ENCODE measurements at places on chromosomes 13 and 19. TPM values are rescaled to one million over a fixed set of nuclear protein-coding genes. Genes with fewer than 3 reads are reported as not detected.

GRCh38 chr19:39474139-39474620, 6.5 kb upstream of the TIMM50 start:
- DNase-seq = peak; percentile 24

DNA sequence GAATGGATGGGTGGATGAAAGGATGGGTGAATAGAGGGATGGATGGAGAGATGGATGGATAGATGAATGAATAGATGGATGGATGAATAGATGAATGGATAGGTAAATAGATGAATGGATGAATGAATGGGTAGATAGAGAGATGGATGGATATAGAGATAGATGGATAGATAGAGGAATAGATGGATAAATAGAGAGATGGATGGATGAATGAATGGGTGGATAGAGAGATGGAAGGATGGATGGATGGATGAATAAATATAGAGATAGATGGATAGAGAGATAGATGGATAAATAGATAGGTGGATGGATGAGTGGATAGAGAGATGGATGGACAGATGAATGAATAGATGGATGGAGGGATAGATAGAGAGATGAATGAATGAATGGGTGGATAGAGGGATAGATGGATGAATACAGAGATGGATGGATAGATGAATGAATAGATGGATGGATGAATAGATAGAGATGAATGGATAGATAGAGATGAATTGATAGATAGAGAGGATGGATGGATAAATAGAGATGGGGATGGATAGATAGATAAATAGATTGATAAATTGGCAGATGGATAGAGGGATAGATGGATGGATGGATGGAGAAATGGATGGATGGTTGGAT, 106.7 kb upstream of the SOX1 start:
- DNase-seq = no peak

DNA sequence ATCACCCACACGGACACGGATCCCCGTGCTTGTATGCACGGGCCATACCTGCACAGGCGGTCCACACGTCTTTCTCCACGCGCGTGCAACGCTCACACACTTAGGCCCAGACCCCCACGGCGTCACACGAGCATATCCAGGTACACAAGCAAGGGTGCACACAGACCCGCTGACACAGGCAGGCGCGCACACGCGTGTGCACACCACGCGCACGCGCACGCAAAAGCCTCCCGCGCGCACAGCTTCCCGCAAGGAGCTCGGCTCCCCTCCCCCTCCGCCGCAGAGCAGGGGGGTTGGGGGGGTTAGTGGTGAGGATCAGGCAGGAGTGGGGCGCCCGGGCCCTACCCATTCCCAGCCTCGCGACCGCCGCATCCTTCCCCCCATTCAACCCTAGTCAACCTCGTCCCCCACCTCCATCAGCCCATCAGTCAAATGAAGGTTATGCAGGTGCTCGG, 407 bp downstream of the RAB3A start:
- no peak for DNase-seq

GRCh38 chr13:26509491-26509890, 48.0 kb upstream of the WASF3 start:
- DNase-seq = no peak

- DNase-seq = no peak
Measured at GRCh38 chr19:37718304-37718703, 1.3 kb downstream of the ZNF607 start.

GRCh38 chr13:112756511-112756966, 66.7 kb downstream of the ATP11A start:
- no peak for DNase-seq

Gene CYP2F1
- polyA plus RNA-seq = not detected
